Psoas muscle (tissue), 8 donors: ENCODE measurements at places on chromosomes 6 and 20. TPM values are rescaled to one million over a fixed set of nuclear protein-coding genes. Genes with fewer than 3 reads are reported as not detected.

The GRM1 gene
- total RNA-seq = not detected

The TP53RK gene
- 10.7 TPM for total RNA-seq

GRCh38 chr6:84072442-84072997 is 38.9 kb downstream of the MRAP2 start:
- DNase-seq = no peak
- no peak overlapping the region for H3K4me3 ChIP-seq
- H3K27ac ChIP-seq = no peak overlapping the region
- H3K36me3 ChIP-seq = no peaks in the 10 kb centered on the region
- H3K4me1 ChIP-seq = no peaks in the 10 kb centered on the region

GRCh38 chr6:75317503-75318206 is 33.1 kb upstream of the TMEM30A start:
- H3K27me3 ChIP-seq = no peaks in the 10 kb centered on the region
- peaks cover 24% of the 10 kb centered on the region for H3K36me3 ChIP-seq
- H3K4me3 ChIP-seq = no peak overlapping the region
- no peak overlapping the region for H3K27ac ChIP-seq
- H3K4me1 ChIP-seq = no peaks in the 10 kb centered on the region

GRCh38 chr20:23190557-23190956 is 104.4 kb upstream of the CD93 start:
- DNase-seq = no peak
- H3K4me1 ChIP-seq = no peaks in the 10 kb centered on the region
- H3K4me3 ChIP-seq = no peak overlapping the region
- H3K27ac ChIP-seq = no peak overlapping the region
